CD4-positive, CD25-positive, alpha-beta regulatory T cell (primary cell): ENCODE measurements at places on chromosomes 7 and 10. TPM values are rescaled to one million over a fixed set of nuclear protein-coding genes. Genes with fewer than 3 reads are reported as not detected.

GRCh38 chr10:112955582-112956421, 5.8 kb downstream of the TCF7L2 start:
- no peak overlapping the region for H3K27ac ChIP-seq
- H3K36me3 ChIP-seq: no peaks in the 10 kb centered on the region

DNA sequence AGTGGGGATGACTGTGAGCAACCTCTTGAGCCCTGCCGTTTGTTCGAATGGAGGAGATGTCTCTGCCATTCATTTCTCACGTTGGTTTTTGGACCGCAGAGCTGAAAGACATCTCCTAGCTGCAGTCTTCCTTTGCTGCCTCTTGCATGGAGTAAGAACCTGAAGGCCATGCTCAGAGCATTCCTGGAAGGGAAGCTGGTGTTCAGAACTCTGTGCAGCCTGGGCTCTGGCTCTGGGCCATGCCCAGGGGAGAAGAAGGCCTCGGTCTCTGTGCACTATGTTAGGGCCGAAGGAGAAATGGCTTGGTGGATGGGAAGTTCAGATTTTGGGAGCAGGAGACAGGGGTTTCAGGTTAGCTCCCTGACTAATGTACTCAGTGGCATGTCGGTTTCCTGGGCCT, 22.9 kb downstream of the SFTPD start:
- no peaks in the 10 kb centered on the region for H3K27me3 ChIP-seq
- no peak for DNase-seq
- no peaks in the 10 kb centered on the region for H3K4me1 ChIP-seq
- H3K36me3 ChIP-seq: no peaks in the 10 kb centered on the region
- H3K4me3 ChIP-seq: no peak overlapping the region

DNA sequence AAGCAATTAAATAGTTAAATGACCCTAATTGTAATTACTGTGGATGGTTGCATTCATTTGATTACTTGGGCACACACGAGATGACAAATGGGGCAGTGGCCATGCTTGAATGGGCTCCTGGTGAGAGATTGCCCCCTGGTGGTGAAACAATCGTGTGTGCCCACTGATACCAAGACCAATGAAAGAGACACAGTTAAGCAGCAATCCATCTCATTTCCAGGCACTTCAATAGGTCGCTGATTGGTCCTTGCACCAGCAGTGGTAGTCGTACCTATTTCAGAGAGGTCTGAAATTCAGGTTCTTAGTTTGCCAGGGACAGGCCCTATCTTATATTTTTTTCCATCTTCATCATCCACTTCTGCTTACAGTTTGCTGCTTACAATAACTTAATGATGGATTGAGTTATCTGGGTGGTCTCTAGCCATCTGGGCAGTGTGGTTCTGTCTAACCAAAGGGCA, 8.3 kb downstream of the PCBD1 start:
- H3K27ac ChIP-seq: no peak overlapping the region
- H3K27me3 ChIP-seq: no peaks in the 10 kb centered on the region
- H3K36me3 ChIP-seq: peaks cover 37% of the 10 kb centered on the region

DNA sequence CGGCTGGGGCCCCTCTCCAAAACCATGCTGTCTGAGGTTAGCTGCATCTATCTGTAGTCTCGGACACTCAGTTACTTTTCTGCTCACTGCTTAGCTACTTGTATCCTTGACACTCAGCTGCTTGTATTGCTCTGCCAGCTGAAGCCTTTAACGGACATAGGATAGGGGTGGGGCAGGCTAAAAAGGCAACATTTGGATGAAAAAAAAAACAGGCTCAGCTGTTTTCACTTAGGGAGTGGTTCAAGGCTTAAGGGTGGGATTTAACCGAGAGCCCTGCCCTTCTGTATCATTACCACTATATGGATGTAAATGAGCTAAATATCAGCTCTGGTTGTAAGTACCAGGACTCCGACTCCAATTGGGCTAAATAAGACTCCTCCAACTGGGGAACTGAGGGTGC, 28.6 kb downstream of the LSMEM1 start:
- H3K36me3 ChIP-seq: no peaks in the 10 kb centered on the region
- no peak overlapping the region for H3K27ac ChIP-seq
- H3K27me3 ChIP-seq: no peaks in the 10 kb centered on the region
- H3K4me1 ChIP-seq: no peaks in the 10 kb centered on the region

DNA sequence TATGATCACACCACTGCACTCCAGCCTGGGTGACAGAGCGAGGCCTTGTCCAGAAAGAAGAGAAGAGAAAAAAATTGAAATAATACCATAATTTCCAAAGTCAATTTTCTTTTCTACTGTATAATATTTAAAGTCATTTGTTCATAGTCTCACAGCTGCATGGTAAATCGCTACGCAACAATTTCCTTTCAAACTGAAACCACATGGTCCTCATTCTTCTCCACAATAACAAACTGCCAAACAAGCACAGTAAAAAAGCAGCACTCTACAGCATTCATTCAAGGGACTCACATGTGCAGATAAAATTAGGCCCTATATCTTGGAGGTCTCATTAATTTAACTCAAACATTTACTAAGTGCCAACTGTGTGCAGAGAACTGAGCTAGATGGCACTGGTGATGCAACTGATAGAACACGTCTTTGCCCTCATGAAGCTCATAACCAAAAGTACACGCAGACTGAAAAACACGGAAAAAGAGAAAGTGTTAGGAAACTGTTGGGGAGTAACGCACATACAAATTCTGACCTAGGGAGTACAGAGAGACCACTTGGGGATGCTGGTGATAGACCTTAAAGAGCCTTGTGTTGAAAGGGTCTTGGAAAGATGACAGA, 68.4 kb upstream of the SRRM3 start:
- H3K4me3 ChIP-seq: peak overlapping the region; percentile 27
- peaks cover 17% of the 10 kb centered on the region for H3K27me3 ChIP-seq
- H3K36me3 ChIP-seq: no peaks in the 10 kb centered on the region
- H3K4me1 ChIP-seq: no peaks in the 10 kb centered on the region
- DNase-seq: no peak

DNA sequence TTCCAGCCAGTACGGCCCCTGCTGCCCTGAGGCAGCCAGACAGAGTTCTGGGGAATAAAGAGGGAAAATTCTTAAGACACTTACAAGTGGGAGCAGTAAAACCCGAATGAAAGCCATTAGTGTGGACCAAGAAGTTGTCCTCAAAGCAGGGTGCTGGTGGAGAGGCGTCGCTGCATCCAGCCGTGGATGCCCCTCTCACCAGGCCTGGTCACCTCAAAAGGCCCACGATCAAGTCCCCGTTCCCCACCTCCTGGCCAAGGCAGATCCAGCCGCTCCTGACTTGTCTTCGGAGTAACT, 656 bp downstream of the VSTM4 start:
- no peak overlapping the region for H3K4me3 ChIP-seq
- H3K36me3 ChIP-seq: no peaks in the 10 kb centered on the region
- H3K27ac ChIP-seq: no peak overlapping the region
- no peak for DNase-seq
- no peaks in the 10 kb centered on the region for H3K4me1 ChIP-seq
- H3K27me3 ChIP-seq: no peaks in the 10 kb centered on the region

DNA sequence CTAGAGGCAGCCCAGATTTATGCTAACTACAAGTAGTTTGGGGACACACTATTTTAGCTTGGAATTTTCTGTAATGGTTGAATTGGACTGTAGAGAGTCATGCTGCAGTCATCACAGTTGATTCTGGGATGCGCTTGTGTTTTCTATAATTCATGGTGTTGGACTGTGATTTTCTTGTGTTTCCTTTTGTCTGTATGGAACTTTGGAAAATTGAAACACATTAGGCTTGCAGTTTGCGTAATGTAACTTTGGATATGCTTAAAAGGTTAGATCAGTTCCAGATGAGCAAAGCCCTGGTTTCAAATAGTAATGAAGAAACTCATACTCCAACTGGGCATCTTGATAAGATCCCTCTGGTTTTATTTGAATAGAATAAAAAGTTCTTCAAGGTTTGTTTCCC, 502.2 kb downstream of the ARL4A start:
- no peaks in the 10 kb centered on the region for H3K4me1 ChIP-seq
- no peak for DNase-seq
- no peaks in the 10 kb centered on the region for H3K27me3 ChIP-seq
- H3K36me3 ChIP-seq: no peaks in the 10 kb centered on the region
- H3K27ac ChIP-seq: no peak overlapping the region

- no peaks in the 10 kb centered on the region for H3K36me3 ChIP-seq
- no peak overlapping the region for H3K4me3 ChIP-seq
- no peak overlapping the region for H3K27ac ChIP-seq
- H3K4me1 ChIP-seq: no peaks in the 10 kb centered on the region
These were observed 259.2 kb downstream of the GLRX3 start for GRCh38 chr10:130395248-130395936.

GRCh38 chr7:70301673-70302185, 703.5 kb downstream of the AUTS2 start:
- H3K4me3 ChIP-seq: no peak overlapping the region
- no peak for DNase-seq
- no peaks in the 10 kb centered on the region for H3K27me3 ChIP-seq
- no peak overlapping the region for H3K27ac ChIP-seq

DNA sequence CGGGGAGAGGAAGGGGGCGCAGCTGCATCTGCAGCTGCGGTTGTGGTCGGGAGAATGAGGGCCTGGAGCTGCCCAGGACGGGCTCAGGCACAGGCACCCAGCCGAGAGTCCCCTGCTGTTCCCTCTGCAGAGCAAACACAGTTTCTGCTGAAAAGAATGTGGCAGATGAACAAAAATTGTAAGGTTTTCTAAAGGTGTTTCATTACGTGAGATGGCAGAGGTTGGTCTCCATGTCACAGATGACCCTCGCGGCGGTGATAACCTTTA, 456.2 kb downstream of the DNAJB6 start:
- no peaks in the 10 kb centered on the region for H3K36me3 ChIP-seq
- H3K4me1 ChIP-seq: no peaks in the 10 kb centered on the region
- no peak for DNase-seq
- H3K4me3 ChIP-seq: no peak overlapping the region

DNA sequence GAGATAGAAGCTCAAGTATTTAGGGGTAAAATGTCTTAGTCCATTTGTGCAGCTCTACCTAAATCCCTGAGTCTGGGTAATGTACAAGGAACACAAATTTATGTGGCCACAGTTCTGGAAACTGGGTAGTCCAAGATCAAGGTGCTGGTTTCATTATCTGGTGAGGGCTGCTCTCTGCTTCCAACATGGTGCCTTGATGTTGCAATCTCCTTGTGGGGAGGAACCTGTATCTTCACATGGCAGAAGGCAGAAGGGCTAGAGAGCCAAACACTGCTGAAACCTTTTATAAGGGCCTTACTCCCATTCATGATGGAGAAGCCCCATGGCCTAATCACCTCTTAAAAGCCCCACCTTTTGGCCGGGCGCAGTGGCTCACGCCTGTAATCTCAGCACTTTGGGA, 8.7 kb upstream of the BAZ1B start:
- no peak overlapping the region for H3K4me3 ChIP-seq
- no peaks in the 10 kb centered on the region for H3K27me3 ChIP-seq
- H3K27ac ChIP-seq: no peak overlapping the region
- peaks cover 12% of the 10 kb centered on the region for H3K4me1 ChIP-seq
- DNase-seq: no peak
- peaks cover 8% of the 10 kb centered on the region for H3K36me3 ChIP-seq

- no peak overlapping the region for H3K4me3 ChIP-seq
- no peaks in the 10 kb centered on the region for H3K4me1 ChIP-seq
- DNase-seq: no peak
- H3K36me3 ChIP-seq: no peaks in the 10 kb centered on the region
- no peak overlapping the region for H3K27ac ChIP-seq
These were observed 80.4 kb upstream of the PDK4 start for GRCh38 chr7:95676691-95677090.

DNA sequence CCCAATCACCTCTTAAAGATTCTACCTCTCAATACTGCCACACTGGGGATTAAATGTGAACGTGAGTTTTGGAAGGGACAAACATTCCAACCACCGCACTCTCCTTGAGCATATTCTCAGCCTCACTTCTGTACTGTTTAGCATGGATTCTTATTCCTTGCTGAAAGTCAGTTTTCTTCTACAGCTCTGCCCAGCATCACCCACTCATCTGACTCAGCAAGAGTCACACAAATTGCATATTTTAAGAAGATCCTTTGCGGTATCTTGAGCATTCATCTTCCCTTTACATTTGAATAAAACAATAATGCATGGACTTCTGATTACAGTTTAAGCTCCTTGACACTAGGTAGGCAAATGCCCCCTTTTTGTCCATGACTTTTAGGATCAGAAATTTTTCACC, 251.6 kb upstream of the MKLN1 start:
- H3K27ac ChIP-seq: no peak overlapping the region
- DNase-seq: no peak
- no peaks in the 10 kb centered on the region for H3K27me3 ChIP-seq
- peak overlapping the region; percentile 35 for H3K4me3 ChIP-seq
- peaks cover 87% of the 10 kb centered on the region for H3K4me1 ChIP-seq

- H3K4me1 ChIP-seq: no peaks in the 10 kb centered on the region
- H3K27me3 ChIP-seq: no peaks in the 10 kb centered on the region
- H3K4me3 ChIP-seq: no peak overlapping the region
- H3K36me3 ChIP-seq: peaks cover 4% of the 10 kb centered on the region
- no peak overlapping the region for H3K27ac ChIP-seq
These were observed 64.4 kb upstream of the RSBN1L start for GRCh38 chr7:77631820-77632219.

DNA sequence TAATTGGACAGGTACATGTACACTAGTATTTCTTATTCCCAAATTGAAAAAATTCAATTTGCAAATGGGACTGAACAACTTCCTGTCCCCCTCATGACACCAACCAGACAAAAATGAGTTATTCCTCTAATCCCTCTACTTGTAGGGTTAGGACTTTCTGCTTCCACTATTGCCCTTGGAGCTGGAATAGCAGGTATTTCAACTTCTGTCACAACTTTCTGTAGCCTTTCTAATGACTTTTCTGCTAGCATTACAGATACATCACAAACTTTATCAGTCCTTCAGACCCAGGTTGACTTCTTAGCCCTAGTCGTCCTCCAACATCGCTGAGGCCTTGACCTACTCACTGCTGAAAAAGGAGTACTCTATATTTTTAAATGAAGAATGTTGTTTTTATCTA, 6.4 kb downstream of the CYP3A7 start:
- no peak overlapping the region for H3K4me3 ChIP-seq
- no peak overlapping the region for H3K27ac ChIP-seq
- no peak for DNase-seq
- no peaks in the 10 kb centered on the region for H3K36me3 ChIP-seq
- H3K27me3 ChIP-seq: no peaks in the 10 kb centered on the region

GRCh38 chr7:32144676-32145075, 74.5 kb upstream of the PDE1C start:
- no peak overlapping the region for H3K4me3 ChIP-seq
- no peaks in the 10 kb centered on the region for H3K27me3 ChIP-seq
- no peaks in the 10 kb centered on the region for H3K36me3 ChIP-seq
- no peak overlapping the region for H3K27ac ChIP-seq
- H3K4me1 ChIP-seq: no peaks in the 10 kb centered on the region

The CRTAC1 gene
- not detected for total RNA-seq
